Lung (tissue), 17 donors: ENCODE measurements at places on chromosomes 5 and 9. TPM values are rescaled to one million over a fixed set of nuclear protein-coding genes. Genes with fewer than 3 reads are reported as not detected.

The SPAAR gene
- total RNA-seq, result 6.7 TPM

The TTC16 gene
- 4.0 TPM for total RNA-seq

GRCh38 chr5:148817606-148818005, 8.8 kb upstream of the ADRB2 start:
- no peak for DNase-seq

- DNase-seq, result no peak
Measured at GRCh38 chr9:127629468-127630081, 17.5 kb downstream of the STXBP1 start.

DNA sequence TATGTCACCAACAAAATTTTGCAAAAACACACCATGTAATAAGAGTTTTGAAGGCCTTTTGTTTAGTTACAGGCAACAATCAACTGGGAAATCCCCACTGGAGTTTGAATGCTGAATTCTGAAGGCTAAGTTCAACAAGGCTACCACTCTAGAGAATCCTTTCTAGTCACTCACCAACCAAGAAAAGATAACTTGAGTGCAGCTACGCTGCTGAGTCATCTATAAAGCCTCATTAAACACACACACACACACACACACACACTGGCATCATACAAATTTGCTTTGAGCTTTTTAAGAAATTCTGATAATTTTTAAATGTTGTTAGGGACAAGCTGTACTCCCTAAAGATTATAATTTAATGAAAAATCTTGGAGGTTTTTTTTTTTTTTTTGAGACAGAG, 219.6 kb downstream of the DENND1A start:
- DNase-seq, result no peak

The DNM1 gene
- 8.2 TPM for total RNA-seq

GRCh38 chr9:125430161-125431011, 168.8 kb downstream of the GAPVD1 start:
- DNase-seq, result no peak

The C9 gene
- 0.43 TPM for total RNA-seq

GRCh38 chr5:138352722-138353559, 456 bp downstream of the KDM3B start:
- DNase-seq, result peak; percentile 80

- DNase-seq, result peak; percentile 85
Measured at GRCh38 chr9:31347082-31347617, 1037.3 kb upstream of the ACO1 start.

The DIPK1B gene
- 26.7 TPM for total RNA-seq

The HTR1A gene
- total RNA-seq, result 0.20 TPM

The MYMK gene
- total RNA-seq, result not detected

- DNase-seq, result peak; percentile 23
Measured at GRCh38 chr5:76601470-76601869, 21.7 kb downstream of the F2RL2 start.

DNA sequence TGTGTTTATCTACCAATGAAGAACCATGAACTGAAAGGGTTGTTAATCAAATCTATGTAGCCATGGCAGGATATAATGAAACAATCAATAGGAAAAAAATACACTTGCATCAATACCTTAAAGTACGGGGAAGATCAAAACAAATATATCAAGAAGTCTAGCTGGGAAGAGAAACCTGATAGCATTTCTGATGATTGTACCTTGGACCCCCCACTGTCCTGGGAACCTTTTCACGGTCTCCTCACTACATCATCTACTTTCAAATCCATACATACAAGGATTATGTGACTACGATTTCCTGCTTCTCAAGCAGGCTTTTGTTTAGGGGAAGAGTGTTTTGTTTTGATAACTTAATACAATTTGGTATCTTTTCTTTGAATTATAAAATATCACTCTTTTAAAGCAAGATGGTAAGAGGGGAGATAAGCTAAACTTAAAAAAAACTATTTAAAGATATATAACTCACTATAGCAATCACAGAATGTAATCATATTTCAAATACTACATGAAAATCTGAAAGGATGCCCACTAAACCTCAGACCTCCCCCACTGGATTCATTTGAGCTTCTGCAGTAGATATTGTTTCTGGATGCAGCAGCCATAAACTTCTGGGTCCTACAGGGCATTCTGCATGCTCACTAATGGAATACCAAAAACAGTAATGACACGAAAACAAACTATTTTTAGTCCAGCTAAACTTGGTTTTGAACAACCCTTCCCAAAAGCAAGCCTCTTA, 8.0 kb downstream of the EBF1 start:
- peak; percentile 2 for DNase-seq

The GTF2H2 gene
- total RNA-seq, result 62.0 TPM

DNA sequence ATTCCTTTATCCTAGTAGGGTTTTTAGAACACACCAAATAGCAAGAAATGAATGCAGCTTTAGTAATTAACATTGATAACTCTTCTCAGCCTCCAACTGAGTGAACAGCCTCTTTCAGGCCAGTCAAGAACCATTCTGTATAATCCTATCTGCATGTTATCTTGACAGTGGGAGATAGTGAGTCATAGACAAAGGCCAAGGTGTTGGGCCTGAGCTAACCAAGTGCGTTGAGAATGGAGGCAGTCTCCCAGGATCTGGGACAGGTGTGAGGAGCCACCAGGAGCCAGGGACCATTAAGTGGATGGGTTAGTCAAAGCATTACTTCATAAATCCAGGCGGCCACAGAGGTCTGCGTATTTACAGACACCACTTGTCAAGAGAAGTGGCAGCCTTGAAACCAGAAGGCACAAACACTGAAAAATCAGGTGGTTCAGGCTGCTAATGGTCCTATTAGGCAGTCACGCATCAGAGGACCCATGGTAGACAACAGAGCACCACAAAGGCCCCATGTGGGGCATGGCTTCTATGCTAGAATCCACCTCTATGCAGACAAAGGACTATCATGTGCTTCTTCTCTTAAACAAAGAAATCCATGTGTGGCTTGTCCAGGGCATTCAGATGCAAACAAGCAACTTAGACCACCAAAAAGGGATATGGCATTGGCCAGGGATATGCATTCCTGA, 409.7 kb upstream of the PIK3R1 start:
- no peak for DNase-seq

GRCh38 chr5:141875022-141875740, 3.0 kb downstream of the PCDH1 start:
- DNase-seq, result no peak

The SPINK7 gene
- total RNA-seq, result not detected

The MEIKIN gene
- not detected for total RNA-seq

DNA sequence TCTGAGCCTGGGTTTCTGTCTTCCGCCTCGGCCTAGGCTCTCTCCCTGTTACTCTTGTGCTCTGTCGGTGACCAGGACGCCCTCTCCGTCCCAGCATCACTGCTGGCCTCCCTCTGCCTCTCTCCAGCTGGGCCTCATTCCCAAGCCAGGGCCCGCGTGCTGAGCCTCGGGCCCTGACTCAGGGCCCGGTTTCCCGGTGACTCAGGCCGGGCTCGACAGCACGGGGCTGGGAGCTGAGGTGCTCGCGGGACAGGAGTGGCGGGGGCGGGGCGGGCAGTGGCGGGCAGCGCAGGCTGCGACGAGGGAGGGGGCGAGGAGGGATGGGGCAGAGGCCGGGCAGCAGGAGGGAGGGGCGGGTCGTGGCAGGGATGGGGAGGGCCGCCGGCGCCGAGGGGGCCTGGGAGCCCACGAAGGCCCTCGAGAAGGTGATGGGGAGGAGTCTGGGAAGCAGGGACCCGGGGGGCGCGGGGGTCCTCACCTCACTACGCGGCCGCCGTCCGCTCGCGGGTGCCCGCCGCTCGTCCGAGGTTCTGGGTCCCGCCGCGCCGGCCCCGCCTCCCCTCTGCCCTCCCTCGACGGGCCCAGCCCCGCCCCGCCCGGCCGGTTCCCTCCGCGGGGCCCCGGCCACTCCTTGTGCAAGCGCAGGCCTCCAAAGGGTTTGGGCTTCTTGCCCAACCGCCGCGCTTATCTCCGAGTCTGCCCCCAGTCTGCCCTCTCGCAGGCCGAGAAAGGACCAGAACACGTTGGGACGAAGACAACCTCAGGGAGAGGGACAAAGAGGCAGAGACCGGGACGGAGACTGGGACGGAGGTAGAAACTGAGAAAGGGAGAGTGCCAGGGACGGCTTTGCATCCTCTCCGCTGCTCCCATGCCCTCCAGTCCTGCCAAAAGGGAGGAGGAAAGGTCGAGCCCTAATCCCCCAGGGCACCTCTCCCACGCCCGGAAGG, at the start of gene ARAP3:
Gene ARAP3, minus strand, starts transcription at position 536 of the 947 bp plus-strand sequence. CDS start 1,744 bp downstream, outside the sequence.
- DNase-seq, result peak; percentile 89

DNA sequence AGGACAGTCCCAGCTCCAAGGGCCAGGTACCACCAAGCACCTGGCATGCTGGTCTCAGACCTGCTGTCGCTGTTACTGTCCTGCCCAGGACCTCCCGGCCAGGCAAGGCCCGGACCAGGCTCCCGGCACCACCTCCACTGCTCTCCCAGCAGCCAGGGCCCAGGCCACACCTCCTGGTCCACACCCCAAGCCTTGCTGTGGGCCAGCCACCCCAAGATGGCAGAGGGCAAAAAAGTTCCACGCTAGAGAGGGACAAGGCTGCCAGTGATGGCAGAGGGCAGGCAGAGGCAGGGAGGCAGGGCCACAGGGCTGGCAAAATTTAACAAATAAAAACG, 1.1 kb downstream of the DNLZ start:
- no peak for DNase-seq

The DPYSL3 gene
- 112 TPM for total RNA-seq
